ENCODE measurements at places on chromosomes 6 and 20.

DNA sequence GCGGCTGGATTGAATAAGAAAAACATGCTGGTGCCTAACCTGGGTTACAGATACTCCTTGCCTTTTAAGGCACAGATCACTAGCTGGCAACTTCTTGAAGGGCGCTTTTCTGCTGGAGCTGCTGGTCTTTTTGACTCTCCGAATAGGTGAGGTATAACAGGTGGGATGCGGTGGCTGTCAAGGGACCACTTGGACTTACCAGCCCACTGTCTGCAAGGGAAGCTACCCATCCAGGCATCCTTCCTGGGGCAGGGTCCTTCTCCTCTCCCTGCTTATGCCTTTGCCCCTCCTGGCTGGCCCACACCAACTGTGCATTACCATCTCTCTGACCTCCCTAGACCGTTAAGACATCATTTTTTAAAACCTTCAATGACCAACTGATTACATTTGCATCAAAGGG lies 57.4 kb downstream of the NPEPL1 start:
- no peak for DNase-seq

DNA sequence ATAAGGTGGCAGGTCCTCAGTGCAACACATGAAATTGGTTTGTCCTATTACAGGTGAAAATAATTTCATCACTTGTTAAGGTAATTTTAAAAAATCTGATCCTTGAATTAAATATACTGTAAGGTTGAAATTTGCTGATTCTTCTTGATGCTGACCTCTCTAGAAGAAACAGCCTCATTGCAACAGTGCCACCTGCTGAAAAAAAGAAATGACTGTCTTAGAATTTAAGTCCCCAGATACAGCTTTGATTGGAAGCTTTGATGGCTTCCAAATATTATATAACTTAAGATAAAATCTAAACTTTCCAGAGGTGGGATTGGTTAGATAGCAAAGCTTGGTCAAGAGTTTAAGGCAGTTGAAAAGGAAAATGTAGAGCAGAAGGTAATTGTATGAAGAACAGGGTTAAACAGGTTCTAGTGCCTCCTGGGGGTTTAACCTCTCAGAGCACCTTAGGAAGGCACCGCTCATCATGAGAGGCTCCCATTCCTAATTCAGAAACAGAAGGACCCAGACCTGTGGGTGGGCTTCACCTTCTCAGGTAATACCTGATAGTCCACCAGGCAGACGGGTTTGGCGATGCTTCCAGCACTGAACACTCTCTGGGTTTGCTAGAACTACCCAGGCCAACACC lies 401.0 kb downstream of the PAX1 start:
- peak; percentile 17 for DNase-seq

DNA sequence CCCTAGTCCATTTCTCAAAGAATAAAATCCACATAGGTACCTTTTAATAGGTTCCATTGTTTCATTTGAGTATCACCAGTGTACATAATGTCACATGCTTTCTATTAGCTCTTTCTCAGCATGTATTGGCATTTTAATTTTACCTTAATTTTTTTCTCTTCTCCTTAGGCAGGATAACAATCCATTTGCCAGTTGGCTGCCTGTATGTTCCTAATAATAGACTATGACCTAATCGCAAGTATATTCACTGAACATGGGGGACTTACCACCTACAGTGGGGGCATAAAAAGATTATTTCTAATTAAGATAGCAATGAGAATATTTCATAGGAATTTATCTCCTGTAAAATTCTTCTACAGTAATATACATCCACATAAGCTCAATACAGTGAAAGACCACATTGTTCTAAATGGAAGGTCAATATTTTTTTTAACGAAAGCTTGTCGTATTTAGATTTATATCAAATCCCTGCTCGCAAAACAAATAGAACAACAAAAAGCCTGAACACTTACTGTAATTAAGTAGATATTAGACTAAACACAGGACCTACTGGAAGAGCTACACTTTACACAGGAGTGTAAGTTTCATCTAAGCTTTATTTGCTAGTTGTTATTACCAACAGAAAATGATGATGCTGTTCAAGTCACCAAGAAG lies 76.4 kb downstream of the OGFRL1 start:
- DNase-seq = no peak

DNA sequence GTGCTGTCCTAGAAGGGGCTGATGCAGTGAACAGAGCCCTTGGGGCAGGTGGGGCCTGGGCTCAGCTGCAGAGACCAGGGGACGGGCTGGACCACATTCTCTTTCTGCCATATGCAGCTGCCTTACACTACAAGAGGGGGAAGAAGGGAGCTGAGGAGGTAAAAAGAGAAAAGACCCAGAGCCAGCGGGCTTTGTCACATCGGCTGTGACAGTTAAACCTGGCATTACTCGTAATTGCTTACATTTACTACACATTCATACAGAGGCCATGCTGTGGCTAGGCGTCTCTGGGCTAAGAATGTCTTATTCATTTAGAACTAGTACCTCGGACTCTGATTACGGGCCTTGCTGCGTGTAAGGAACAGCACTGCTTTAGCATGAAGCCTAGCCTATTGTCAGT lies 12.8 kb upstream of the MAS1L start:
- no peak for DNase-seq

DNA sequence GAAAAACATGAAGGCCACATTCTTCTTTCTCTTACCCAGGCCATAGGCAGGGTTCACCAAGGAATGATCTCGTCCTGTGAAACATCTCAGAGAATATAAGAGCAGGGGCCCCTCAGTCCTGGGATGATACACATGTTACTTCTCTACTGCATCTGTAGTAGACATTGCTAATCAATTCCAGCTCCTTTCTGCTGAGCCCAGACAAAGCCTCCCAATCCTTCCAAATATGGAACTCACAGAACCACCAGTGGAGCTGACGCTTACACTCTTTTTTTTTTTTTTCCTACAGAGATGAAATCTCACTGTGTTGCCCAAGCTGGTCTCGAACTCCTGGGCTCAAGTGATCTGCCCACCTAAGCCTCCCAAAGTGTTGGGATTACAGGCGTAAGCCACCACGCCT lies 9.1 kb downstream of the SNTA1 start:
- DNase-seq = no peak

- DNase-seq = no peak
Measured at GRCh38 chr20:48411245-48411644, 416.6 kb downstream of the PREX1 start.

DNA sequence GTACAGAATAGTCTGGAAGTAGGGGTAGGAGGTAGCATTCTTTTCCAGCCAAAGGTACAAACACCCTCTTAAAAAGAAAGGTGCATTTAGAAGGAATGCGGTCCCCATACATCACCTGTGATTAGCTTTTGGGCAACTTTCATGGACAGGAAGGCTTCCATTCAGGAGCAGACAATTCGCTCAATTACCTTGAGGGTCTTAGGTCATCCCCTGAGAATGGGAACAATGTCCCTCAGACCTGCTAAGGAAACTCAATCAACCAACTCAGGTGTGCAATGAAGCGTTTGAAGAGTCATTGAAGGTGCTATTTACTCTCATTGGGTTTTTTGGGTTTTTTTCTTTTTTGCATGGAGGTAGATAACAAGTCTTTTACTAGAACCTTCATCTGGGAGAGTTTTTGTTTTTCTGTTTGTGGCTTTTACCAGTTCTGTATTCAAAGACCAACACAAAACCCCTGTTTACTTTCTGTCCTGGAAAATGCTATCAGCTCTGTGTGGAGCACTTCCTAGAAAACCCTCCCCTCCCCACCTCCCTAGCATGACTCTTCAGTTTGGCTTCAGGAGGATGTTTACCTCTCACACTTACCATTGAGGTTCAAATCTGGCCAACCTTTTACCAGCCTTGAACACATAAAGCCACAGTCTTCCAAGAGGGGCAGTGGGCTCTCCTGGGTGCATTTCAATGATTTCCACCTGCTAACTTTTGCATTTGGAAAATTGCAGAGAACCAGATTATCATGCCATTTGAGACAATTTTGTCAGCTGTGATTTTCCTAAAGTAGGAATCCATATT lies 271.2 kb upstream of the PRDM1 start:
- no peak for DNase-seq

- no peak for DNase-seq
Measured at GRCh38 chr6:23478312-23478711, 647.7 kb upstream of the NRSN1 start.

DNA sequence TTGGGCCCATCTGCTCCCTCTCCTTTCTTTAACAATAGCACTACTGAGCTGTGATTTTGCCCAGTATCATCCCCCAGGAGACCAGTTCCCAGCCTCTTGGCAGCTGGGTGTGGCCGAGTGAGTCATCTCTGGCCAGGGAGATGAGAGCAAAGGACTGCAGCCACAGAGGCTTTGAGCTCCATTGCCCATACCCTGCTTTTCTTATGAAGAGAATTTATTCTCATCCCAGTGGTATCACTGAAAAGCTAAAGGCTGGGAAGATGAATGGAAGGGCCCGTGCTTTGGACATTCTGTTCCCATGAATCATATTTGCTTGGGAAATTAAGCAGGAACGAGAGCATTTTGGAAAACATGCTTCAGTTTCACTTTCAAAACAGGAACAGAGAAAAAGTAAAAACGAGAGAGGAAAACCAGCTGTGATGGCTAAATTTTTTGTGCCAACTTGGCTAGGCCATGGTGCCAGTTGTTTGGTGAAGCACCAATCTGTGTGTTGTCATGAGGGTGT lies 14.9 kb downstream of the CST3 start:
- DNase-seq = peak; percentile 79

GRCh38 chr20:49672096-49672664 lies 41.5 kb downstream of the B4GALT5 start:
- peak; percentile 10 for DNase-seq

GRCh38 chr6:144295211-144295610 lies 10.1 kb downstream of the UTRN start:
- DNase-seq = no peak

DNA sequence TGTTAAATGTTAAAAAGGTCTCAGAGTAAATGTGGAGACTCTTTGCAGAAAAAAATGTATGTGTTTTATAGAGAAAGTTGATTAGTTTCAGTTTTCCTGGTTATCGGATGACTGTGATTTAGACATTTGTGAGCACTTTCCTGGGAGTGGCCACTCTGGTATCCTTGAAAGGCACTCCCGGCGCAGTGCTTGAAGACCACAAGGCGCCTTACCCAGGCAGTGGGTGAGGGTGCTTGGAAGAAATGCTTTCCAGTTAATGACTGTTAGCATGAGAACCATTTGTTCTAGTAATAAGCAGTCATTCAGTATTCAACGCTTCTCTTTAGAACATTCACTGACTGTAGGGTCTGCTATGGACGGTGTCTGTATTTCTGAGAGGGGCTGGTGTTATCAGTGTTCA lies 7.2 kb downstream of the CDS2 start:
- DNase-seq = no peak

Measured in NCI-H446 (cell line).